ENCODE measurements at places on chromosomes 5 and 9.

DNA sequence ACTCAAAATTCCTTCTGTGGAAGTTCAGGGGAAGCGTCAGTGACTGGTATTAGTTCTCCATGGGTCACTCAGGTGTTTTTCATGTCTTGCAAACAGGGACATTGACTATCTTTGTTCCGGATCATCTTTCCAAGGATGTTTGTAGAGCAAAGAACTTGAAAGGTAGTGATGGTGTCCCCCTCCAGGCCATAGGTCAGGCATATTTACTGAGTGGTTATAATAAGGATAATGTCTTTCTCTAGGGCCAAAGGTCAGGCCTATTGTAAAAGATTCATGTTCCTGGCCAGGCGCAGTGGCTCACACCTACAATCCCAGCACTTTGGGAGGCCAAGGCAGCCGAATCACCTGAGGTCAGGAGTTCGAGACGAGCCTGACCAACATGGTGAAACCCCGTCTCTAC, 614.8 kb downstream of the KIF4B start:
- no peak for DNase-seq

- DNase-seq = no peak
These were observed 6.6 kb upstream of the ERMP1 start for GRCh38 chr9:5839572-5839902.

DNA sequence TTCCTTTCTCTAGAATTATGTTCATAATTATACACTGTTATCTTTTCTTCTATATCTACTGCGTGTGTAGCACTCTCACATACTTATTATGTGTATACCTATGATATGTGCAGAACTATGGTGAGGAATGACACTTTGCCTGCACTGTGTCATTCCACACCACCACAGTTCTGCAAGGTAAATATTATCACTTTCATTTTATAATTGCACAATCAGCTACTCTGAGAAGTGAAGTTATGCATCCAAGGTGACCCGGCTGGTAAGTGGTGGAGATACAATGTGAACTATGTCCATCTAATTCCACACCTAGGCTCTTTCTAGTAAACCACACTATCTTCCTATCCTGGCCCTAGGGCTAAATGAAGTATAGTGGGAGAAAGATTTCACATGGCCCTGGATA, 170.1 kb upstream of the ATP10B start:
- no peak for DNase-seq

DNA sequence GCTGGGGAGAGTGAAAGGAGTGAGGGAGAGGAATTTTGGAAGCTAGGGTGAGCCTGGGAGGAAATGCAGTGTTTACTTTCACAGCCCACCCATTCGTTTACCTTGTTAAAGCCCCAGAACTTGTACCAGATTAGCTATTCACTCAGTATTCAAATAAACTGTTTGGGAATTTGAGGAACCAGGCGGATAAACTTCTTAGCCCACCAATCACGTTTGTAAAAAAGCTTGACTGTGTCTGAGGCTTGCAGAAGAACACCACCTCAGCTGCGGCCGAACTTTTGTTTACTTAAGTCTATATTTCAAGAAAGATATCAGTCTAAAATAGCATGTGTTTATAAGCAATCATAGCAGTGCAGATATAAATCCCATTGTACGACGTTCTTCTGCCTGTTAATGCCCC, 5.2 kb upstream of the TLE1 start:
- no peak for DNase-seq

DNA sequence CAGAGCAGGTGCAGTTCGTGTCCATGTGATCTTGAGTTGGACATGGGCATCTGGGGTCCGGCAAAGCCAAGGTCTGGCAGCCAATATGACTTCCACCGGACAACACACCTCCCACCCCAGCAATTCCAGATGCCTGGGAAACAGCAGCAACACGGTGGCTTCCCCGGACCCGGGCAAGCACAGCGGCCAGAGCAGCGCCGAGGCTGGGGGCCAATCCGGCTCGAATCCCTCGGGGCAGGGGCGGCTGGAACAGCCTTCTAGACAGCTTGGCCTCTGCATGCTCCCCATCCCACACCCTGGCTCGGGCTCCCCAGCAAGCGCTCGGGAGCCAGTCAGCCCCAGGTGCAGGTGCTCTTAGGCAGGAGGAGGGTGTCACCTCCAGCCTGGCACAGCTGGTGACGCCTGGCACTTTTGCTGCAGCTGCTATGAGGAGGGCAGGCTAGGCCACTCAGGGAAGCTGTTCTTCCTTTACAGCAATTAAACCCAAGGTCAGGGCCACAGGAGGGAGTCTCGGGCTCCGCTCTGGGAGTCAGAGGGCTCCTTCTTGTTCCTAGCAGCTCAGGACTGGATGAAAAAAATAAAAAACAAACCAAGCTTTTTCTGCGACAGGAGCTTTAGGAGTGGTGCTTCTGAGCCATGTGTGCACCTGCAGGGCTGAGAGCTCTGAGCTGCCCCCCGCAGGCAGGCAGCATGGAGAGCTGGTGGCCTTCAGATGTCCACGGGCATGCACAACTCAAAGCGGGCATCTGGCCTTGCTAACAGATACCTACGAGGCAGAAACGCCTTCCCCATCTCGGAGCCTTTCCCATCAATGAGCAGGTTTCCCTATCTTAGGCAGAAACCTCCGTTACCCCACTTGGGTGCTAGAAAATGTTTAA, 28.2 kb downstream of the DBH start:
- DNase-seq = no peak

GRCh38 chr5:94812232-94812631, 193.8 kb downstream of the SLF1 start:
- DNase-seq = no peak

- no peak for DNase-seq
These were observed 34.1 kb downstream of the SLC6A3 start for GRCh38 chr5:1411099-1411498.

DNA sequence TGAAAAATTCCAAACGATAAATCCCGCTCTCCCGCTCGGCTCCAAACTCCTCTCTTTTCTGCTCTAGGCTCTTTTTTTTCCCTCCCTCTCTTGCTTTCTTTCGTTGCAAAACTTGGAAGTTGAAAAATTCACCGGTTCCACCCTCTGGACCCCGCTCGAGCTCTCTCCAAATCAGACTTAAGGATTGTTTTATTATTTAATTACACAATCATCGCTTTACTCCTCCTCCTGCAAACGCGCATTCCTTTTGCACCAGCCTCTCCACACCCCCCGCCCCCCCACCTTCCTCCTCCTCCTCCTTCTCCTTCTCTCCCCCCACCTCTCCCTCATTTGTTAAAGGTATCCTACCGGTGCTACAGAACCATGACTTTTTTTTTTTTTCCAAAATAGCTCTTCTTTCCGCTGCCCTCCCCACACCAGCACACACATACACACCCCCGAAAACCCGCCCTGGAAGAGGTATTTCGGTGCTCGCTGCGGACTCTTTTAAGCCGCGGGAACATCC, 535 bp upstream of the NFIB start:
- no peak for DNase-seq

GRCh38 chr5:40233268-40233667, 446.4 kb upstream of the PTGER4 start:
- no peak for DNase-seq

GRCh38 chr5:75192264-75192663, 44.4 kb downstream of the ANKRD31 start:
- DNase-seq = no peak

GRCh38 chr9:100725371-100725770, 147.5 kb downstream of the CAVIN4 start:
- DNase-seq = no peak

- no peak for DNase-seq
These were observed 71.1 kb upstream of the IL17B start for GRCh38 chr5:149450199-149450598.

GRCh38 chr5:10321882-10322281, 14.2 kb upstream of the CMBL start:
- DNase-seq = no peak

GRCh38 chr5:25005431-25005830, 360.7 kb upstream of the CDH10 start:
- no peak for DNase-seq

- no peak for DNase-seq
These were observed 76.6 kb upstream of the TBCA start for GRCh38 chr5:77852514-77853352.

GRCh38 chr5:54081415-54081814, 229.0 kb downstream of the ARL15 start:
- DNase-seq = no peak

DNA sequence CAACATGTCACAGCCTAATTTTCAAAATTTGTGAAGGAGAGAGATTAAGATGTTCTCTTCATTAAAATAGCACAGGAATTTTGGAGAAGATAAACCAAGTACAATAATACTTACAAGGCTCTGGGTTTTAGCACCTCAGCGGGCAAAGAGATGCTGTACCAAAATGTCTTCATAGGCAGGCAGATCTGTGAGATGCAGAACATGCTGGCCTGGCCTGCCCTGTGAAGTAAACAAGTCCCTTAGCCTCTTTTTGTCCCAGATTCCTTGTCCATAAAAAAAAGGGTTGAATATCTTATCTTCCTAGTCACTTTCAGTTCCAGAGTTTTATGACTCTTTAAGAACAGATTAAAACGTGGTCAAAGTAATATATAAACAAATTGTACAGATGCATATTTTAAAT, 53.0 kb upstream of the C6 start:
- DNase-seq = no peak

GRCh38 chr5:179304466-179304865, 40.8 kb downstream of the ADAMTS2 start:
- peak; percentile 89 for DNase-seq

DNA sequence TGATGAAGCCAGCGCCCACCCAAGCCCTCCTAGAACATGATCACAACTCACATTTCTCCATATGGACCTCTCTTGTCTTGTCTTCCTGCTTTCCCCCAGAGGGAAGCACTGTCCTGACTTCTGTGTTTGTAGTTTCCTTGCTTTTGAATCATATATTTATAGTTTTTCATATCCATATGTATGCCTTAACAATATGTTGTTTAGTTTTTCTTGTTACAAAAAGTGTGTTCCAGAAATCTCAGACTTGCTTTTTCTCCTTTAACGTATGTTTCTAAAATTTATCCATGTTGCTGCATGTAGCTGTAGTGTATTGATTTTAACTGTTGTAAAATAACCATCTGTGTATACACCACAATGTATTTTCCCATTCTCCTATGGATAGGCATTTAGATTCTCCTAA, 182.0 kb upstream of the SMIM23 start:
- DNase-seq = no peak

DNA sequence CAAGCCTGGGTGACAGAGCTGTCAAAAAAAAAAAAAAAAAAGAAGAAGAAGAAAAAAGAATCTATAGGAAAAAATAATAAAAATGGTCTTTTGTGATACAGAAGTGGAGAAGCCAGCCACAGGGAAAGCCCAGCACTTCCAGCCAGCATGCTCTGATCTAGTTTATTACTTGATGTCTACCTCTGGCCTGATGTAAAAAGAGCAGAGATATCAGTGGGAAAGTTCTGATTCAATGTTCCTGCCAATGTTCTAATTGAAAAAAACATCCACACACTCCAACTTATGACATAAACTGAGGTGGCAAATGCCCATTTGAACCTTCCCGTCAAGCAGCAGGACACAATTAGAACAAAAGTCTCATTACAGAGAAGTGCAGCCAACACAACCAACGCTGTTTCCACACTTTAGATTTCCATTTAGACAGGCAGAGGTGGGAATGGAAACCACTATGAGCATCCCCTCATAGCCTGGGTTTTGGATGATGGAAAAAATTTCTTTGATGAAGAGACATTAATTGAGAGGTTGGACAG, 5.7 kb downstream of the RBM18 start:
- no peak for DNase-seq

DNA sequence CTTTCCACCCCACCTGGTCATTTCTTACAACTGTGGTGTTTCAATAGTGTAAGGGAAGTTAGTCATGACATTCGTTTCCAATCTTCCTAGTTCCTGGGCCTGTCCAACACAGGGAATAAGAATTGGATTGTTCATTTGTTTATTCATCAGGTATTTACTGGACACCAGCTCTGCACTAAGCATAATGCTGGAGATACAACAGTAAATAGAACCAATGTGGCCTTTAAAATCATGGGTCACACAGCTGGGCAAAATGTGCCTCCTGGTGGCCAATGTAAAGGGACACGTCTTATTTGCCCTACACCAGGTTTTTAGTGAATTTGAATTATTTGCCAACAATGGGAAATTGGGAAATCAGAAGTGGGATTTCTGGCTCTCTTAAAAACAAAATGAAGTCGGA, 10.4 kb downstream of the ABLIM3 start:
- no peak for DNase-seq

DNA sequence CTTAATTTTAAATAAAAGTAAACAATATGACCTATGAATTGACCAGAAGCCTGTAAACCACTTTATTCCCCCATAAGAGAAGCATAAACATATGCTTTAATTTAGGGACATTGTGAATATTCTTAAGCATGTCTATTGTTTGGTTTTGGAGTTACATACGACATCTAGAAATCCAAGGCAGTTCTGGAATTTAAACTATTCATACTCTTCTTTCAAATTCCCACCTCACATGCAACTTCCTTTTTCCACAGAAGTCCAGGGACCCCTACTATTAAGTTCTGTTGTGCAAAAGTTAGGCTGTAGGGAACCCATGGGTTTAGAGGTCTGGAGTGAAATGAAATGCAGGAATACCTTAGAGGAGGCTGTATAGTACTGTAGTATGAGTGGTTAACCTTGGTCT, 2.1 kb downstream of the RIC1 start:
- DNase-seq = no peak

GRCh38 chr9:107874137-107874536, 384.6 kb upstream of the KLF4 start:
- DNase-seq = no peak

GRCh38 chr5:120368923-120369715, 95.0 kb upstream of the PRR16 start:
- no peak for DNase-seq

GRCh38 chr9:6787793-6788161, 30.0 kb downstream of the KDM4C start:
- no peak for DNase-seq

- no peak for DNase-seq
These were observed 638 bp downstream of the DIRAS2 start for GRCh38 chr9:90641884-90642487.

DNA sequence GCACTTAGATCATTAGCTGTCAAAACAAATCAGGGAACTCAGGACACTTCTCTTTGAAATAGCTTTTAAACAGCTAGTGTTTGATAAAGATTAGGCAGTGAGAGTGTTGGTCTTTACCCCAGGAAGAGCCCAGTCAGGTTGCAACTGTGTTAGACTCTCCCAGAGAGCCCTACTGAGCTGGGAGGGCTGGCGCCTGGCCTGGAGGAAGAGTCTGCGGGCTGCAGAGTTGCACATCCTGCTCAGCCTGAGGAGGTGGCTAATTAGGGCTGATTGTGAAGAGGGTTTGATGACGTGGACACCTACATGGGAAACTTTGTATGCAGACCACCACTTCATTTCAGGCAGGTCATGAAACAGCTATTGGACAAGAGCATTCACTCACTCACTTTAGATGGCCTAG, 112.0 kb downstream of the TMEM174 start:
- no peak for DNase-seq
